Breast epithelium (tissue), 4 donors: ENCODE measurements at places on chromosomes 6 and 20.
A peak's percentile ranks its signal among the peaks of the same experiment; 100 is the strongest.

GRCh38 chr6:19312241-19312978, 524.8 kb upstream of the ID4 start:
- no peak for DNase-seq

DNA sequence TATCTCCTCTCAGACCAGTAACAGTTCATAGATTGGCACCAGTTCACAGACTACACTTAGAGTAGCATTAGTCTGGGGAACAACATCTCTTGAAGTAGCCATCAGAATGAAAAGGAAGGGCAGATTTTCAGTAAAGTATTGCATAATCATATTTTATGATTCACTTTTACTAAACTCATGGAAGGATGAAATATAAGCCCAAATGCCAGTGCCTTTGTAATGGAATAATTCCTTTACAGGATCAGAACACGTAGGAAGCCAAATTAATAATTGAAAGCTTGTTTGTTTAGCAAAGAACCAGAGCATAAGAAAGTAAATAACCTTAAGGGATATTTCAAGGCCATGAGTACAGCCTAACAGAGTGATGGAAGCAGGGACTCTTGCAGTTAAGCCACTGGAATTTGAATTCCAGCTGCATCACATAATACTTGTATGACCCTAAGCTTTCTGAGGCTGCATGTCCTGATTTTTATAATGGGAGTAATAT, 11.4 kb upstream of the LOC128125822 start:
- DNase-seq, result no peak

DNA sequence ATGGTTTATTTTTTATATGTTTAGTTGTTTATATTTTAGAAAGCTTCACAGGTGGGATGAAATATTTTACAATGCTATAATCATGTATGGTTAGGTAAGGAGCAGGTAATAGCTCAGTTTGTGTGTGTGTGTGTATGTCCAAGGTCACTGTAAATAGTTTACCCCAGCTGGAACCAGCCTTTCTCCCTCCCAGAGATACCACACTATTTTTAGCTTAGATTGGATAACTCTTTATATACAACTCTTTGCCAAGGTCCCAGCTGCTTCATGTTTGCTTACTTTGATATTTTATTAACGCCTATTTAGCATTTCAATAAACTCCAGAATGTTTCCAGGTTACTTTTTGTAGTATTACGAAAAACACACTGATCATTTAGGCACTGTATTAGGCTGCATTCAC, 1.8 kb upstream of the PEX7 start:
- no peak for DNase-seq

GRCh38 chr6:103002282-103002681, 1608.8 kb downstream of the GRIK2 start:
- no peak for DNase-seq

GRCh38 chr6:169513478-169514193, 188.2 kb downstream of the WDR27 start:
- DNase-seq, result no peak

DNA sequence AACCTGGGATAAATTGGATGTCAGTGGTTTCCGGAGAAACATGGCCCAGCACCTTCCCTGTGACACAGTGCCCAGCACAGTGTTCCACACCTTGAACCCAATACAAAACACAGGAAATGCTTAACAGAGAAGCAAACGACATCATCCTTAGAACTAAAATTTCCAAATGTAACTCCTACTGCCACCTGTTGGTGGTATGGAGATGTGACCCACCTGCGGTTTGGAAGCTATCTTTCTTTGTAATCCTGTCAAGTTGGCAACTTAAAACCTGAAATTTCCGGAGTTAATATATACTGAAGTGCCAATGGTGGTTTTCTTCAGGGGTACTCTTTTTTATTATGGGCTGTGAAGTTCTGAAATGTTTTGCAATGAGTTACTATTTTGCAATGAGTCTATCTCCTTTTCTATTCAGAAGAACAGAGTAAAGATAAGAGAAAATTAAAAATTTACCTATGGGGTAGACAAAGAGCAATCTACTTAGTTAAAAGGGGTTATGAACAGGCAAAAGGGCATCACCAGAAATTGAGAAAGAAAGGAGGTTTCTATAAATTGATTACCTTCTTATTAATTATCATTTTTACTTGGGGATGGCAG, 658.8 kb downstream of the PTPRT start:
- DNase-seq, result no peak

DNA sequence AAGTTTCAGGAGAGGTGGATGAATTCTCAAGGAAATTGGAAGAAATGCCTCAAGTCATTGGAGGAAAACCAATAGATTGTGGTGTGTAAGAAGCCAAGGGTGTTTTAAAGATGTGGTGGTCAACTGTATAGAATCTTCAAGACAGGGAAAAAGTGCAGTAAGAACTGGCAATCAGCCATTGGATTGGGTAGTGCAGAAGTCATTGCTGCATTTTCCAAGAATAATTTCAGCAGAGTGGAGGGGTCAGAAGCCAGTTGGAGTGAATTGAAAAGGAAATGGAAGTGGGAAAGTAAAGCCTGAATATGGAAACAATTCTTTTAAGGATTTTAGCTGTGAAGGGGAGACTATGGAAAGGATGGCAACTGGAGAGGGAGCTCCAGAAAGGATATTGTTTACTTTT, 128.2 kb upstream of the TMEM170B start:
- DNase-seq, result no peak

- no peak for DNase-seq
These were observed 2.9 kb downstream of the RIPOR2 start for GRCh38 chr6:24932832-24933231.

DNA sequence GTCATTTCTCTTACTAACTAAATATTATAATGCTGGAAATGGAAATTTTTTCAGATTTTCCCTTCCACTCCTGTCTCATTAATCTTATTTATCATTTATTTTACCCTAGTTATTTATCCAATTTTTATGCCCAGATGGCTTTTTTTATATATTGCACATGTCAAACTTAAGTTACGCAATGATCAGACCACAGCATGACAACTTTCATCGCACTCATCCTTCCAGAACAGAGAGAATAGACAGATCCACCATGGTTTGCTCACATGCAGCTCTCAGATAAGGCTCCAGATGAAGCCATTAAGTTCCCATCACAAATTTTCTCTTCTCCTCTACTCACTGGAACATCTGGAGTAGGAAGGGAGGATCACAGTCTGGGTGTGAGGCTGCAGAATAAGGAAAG, 48.7 kb downstream of the MAP7 start:
- DNase-seq, result no peak

- no peak for DNase-seq
These were observed 554.4 kb downstream of the KIF16B start for GRCh38 chr20:16018881-16019280.

DNA sequence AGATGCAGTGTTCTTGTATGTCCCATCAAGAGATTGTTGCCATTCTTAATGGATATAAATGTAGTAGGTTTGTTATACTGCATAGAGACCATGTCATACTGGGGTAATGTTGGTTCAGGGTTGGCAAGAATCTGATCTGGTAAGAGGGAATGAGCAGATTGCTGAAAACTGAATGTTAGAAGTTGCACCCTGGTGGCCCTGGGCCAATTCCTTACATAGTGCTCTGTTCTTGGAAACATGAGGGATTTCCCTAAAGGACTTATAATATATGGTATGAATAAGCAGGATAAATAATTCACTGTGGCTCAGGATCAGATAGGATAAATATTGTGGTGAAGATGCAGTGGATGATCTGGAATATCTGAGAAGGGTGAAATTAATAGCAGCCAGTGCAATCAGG, 70.2 kb downstream of the ANKS1A start:
- DNase-seq, result no peak

DNA sequence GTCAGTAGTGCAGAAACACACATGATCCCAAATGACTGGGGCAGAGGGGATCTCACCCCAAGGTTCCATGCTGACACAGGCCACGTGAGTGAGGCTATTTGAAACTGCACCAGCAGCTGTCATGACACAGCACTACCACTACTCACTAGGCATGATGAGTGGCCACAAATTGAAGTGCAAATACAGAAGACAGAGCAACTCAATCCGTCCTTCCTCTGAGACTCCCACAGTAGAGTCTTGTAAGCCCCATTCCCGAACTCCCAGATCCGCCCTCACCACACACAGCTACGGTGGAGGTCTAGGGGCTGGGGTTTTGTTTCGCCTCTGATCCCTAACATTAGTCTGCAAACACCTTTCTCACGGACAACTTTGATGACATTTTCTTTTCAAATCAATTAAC, 113.3 kb upstream of the NUP153 start:
- no peak for DNase-seq

GRCh38 chr6:154928325-154928922, 66.7 kb upstream of the TIAM2 start:
- no peak for DNase-seq

DNA sequence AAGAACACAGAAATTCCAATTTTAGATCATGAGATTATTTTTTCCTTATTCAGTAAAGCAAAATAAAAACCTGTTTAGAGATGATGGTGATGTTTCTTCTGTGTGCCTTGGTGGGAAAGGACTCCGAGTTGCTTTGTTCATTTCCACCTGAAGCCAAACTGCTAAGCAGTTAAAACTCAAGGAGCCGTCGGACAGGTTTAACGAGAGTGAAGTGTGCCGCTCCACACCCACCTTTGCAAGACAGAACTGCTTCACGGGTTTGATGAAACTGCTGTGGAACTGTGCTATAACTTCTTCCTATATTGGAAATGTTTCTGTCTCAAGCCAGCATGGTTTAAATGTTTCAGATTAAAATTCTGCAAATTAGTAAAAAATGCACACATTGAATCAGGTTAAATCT, 9.2 kb upstream of the DSP start:
- peak; percentile 77 for DNase-seq

GRCh38 chr6:119294984-119295383, 54.6 kb downstream of the MAN1A1 start:
- DNase-seq, result no peak

GRCh38 chr20:21225215-21225947, 77.8 kb upstream of the XRN2 start:
- no peak for DNase-seq

GRCh38 chr6:6694368-6694780, 105.9 kb downstream of the LY86 start:
- no peak for DNase-seq

- no peak for DNase-seq
These were observed 230.3 kb downstream of the TFAP2A start for GRCh38 chr6:10184371-10185227.

GRCh38 chr20:38402089-38402488, 33.0 kb downstream of the SNHG17 start:
- no peak for DNase-seq

- peak; percentile 55 for DNase-seq
These were observed 67.4 kb upstream of the XRN2 start for GRCh38 chr20:21235484-21236445.

DNA sequence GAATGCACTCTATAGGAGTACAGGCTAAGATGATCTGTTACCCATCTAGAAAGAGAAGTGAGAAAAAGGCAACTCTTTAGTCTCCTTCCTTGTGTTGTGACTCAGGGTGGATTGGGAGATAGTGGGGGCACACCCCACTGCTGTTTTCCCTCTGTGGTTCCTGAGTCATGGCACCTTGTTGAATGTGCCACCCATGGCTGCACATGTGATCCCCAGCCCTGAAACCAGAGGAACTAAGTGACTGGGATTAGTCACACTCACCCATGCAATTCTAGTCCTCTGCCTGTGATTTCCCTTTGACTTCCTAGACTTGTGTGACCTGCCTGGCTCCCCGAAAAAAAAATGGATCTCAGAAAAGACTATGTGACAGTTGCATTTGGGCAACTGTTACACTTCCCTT, 48.6 kb upstream of the HTR1B start:
- no peak for DNase-seq

- DNase-seq, result no peak
These were observed 75.5 kb downstream of the SLC22A23 start for GRCh38 chr6:3381233-3381921.

- no peak for DNase-seq
These were observed 25.4 kb downstream of the ZMYND8 start for GRCh38 chr20:47330933-47331708.

- DNase-seq, result no peak
These were observed 10.5 kb upstream of the TFAP2A start for GRCh38 chr6:10425176-10425974.

DNA sequence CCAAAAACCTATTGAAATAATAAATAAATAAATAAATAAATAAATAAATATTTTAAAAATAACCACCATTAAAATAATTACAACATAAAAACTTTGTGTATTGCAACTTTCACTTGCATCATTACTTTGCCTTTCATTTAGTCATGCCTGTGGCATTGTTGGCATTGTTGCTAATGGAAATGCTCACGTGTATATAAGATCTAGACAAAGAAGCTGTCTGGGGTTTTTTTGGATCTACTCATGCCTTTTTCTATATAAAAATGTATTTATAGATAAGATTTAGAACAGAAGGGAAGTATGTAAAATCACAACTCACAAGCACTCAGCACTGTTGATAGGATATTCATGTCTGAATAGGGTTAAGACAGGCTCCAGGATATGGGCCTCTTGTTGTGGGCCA, 27.9 kb downstream of the GFRA4 start:
- no peak for DNase-seq

- DNase-seq, result no peak
These were observed 581.1 kb upstream of the CITED2 start for GRCh38 chr6:139955366-139956155.

DNA sequence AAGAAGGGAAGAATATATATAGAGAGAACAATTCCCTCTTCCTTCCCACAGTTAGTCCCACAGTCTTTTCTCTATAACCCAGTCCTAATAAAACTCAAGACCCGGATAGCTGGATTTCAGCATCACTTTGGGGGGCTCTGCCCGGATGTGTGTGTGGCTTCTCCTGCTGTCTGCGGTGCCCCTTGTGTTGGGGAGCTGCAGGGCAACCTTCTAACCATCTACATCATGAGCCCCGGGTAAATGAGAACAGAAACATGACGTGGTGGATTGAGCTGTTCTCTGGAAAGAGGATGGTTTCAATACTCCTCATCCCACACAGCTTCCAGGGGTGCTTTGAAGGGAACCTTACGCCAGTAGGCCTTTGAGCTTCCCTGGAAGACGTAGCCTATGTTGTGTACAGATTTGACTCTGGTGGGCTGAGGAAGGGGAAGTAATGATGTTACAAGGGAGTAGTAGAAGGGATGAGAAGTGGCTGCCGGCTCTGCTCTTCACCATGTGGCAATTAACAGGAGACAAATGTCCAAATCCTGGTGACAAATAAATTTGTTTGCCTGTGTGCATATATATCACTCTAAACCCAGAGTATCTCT, 13.5 kb upstream of the PRDM1 start:
- DNase-seq, result no peak

GRCh38 chr20:22673467-22673866, 89.1 kb upstream of the FOXA2 start:
- no peak for DNase-seq

GRCh38 chr20:24640686-24641085, 171.3 kb downstream of the SYNDIG1 start:
- DNase-seq, result no peak

DNA sequence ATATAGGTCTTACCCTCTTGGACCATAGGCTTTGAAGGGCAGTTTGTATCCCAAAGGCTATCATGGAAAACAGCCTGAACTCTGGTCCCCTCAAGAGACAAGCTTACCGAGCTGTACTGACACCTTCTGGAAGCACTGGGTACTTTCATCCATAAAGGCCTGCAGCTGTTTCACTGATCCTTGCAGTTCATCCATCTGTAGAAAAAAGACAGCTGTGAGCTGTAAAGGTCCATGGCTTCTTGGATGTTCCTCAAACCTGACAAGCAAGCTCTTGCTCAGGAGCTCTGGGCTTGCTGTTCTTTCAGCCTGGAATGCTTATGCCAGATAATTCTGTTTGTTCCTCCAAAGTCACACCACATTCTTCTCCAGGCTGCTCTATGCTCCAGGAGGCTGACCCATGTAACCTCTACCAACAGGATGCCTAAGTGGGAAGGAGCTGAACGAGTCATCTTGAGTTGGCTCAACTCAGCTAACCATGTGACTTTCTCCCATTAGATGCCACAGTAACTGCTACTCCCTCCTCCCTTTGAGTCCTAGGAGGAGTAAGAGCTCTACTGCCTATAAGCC, 8.8 kb upstream of the NDRG3 start:
- no peak for DNase-seq
